ENCODE measurements at places on chromosomes 2 and 18. TPM values are rescaled to one million over a fixed set of nuclear protein-coding genes. Genes with fewer than 3 reads are reported as not detected.

The FAM124B gene
- 0.11 TPM for total RNA-seq

The TNFAIP6 gene
- total RNA-seq = 3.2 TPM

The PPIL3 gene
- total RNA-seq = 64.4 TPM

The CRYGD gene
- total RNA-seq = not detected

The SGPP2 gene
- 0.92 TPM for total RNA-seq

The BCL2 gene
- total RNA-seq = 2.2 TPM

The C1QL2 gene
- total RNA-seq = not detected

The FSHR gene
- not detected for total RNA-seq

The EDAR gene
- not detected for total RNA-seq

The ALKAL2 gene
- 1.8 TPM for total RNA-seq

The ABCB11 gene
- not detected for total RNA-seq

- DNase-seq = no peak
Measured at GRCh38 chr2:57084697-57085281, 901.0 kb downstream of the CCDC85A start.

GRCh38 chr2:233096006-233096405 lies 35.9 kb downstream of the INPP5D start:
- DNase-seq = no peak

GRCh38 chr2:24836206-24836605 lies 43.0 kb downstream of the CENPO start:
- DNase-seq = no peak

- DNase-seq = no peak
Measured at GRCh38 chr2:141411419-141411818, 719.4 kb downstream of the LRP1B start.

DNA sequence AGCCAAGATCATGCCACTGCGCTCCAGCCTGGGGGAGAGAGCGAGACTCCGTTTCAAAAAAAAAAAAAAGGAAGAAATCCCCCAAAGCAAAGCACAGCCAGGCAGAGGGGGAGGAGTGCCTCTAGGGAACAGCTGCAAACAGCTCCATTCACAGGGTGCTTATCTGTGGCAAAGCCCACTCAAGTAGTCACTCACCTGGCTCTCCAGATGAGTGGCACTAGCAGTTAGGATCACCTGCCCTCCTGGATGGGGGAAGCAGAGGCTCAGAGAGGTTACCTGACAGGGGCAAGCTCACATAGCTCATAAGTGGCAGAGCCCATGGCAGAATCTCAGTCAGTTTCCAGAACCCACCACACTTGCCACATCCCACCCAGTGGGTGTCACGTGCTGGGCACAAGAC lies 30.3 kb downstream of the TFCP2L1 start:
- no peak for DNase-seq

GRCh38 chr2:109591206-109591605 lies 22.6 kb downstream of the SEPTIN10 start:
- DNase-seq = no peak

DNA sequence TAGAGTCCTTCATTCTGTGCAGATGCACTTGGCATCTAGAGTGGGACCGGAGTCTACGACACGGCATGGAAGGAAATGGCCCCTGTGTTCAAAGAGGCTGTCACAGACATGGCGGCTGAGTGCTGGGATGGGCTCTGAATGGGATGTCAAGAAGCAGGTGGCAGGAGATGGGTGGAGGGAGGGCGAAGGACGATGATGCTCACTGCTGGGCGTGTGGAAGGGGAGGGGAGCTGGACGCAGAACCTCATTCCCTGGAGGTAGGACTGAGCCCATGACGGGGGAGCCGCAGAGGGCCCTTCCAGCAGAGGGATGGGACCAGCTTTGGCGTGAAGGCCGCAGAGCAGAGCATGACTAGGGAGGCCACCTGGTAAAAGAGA lies 18.8 kb upstream of the ALPI start:
- no peak for DNase-seq

DNA sequence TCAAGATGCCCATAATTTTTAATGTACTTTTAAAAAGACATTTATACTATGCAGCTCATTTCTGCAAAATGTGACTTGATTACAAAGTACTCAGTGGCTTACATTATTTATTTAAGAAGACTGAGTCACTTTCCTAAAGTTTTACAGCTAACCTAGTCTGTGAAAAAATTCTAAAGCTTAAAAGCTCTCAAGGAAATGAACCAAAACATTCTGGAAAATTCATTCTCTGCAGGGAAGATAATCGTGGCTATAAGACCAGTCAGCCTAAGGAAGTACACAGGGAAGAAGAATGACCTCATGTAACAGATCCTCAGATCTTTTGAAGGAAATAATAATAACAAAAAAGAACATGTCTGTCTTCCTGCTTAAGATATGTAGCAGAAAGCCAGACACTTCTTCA lies 232.1 kb upstream of the STK17B start:
- peak; percentile 48 for DNase-seq

GRCh38 chr2:24739354-24740025 lies 53.7 kb downstream of the PTRHD1 start:
- DNase-seq = no peak

GRCh38 chr2:192749611-192750200 lies 555.0 kb upstream of the TMEFF2 start:
- no peak for DNase-seq

DNA sequence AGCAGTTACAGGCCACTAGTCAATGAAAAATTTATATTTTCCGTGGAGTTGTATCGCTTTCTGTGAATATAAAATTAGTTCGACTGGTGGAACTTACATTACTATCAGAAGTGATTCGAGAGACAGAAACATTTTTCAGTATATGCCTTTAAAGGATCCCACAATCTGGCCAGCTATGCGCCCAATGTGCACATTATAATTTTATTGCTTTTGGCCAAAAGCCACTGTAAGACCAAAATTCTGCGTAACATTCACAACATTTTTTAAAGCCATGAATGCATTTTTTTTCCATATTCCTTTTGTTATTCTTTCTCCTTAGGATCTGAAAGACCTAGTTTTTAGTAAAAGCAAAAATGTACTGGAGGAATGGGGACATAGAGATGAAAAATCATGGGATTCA lies 131.0 kb upstream of the CHAC2 start:
- no peak for DNase-seq

DNA sequence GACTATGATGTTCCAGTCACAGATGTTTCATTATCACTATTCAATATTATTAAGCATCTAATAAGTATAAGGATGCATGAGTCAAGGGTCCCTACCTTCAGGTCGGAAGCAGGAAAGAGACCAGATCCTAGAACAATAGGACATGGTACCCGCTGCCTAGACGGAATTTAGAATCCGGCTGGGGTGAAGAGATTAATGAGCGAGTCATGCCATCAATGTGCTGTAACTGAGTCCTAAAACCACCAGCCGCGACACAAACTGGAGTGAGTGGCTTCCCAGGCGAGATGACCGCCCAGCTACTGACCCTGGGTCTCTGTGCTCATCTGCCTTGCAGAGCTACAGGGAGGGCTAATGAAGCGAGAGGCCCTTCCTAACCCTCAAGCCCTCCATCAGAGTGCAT lies 73.6 kb downstream of the DNMT3A start:
- DNase-seq = no peak

- no peak for DNase-seq
Measured at GRCh38 chr2:8049851-8050571, 631.8 kb upstream of the ID2 start.

GRCh38 chr2:75560768-75561565 lies at the start of gene EVA1A:
Gene EVA1A (minus strand): TSS chr2:75560939. CDS start chr2:75518140, 42,799 bp downstream.
- DNase-seq = peak; percentile 90

DNA sequence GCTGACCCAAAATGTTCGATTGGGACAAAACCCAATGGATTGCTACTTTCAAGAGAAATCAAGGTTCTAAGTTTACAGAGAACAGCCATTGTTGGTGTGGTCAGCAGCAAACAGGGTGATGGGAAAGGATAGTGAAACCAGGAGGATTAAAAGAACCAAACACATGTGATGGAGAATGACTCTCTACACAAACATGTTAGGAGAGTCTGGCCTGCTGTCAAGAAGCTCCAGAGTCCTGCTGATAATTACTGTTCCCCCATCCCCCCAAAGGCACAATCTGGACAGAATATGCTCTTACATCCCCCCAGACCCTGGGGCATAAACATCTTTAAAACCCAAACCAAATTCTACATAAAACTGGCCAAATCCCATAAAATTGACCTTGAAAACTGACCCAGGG lies 32.0 kb upstream of the ACYP2 start:
- no peak for DNase-seq

DNA sequence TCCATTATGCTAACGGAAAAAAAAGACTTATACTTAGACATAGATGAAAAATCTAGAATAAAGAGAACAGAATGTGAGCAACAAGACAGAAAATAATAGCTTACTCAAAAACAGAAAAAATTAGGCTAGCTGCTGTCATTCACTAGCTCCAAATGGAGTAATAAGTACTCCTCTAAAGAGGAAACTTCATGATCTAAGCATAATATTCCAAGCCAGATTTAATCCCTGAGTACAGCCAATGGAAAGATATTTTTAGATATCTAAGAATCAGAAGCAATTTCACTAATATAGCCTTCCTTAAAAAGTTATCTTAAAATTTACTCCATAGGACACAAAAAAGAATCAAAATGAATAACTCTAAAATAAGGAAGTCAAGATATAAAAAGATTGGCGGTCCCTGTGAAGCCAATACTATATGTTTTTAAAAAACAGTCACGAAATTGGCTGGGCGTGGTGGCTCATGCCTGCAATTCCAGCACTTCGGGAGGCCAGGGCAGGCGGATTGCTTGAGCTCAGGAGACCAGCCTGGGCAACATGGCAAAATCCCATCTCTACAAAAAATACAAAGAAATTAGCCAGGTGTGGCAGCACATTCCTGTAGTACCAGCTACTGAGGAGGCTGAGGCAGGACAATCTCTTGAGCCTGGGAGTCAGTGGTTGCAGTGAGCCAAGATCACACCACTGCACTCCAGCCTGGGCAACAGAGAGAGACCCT lies 123.2 kb upstream of the BCL2L11 start:
- DNase-seq = no peak

GRCh38 chr2:127567351-127567854 lies 31.9 kb downstream of the MYO7B start:
- no peak for DNase-seq

DNA sequence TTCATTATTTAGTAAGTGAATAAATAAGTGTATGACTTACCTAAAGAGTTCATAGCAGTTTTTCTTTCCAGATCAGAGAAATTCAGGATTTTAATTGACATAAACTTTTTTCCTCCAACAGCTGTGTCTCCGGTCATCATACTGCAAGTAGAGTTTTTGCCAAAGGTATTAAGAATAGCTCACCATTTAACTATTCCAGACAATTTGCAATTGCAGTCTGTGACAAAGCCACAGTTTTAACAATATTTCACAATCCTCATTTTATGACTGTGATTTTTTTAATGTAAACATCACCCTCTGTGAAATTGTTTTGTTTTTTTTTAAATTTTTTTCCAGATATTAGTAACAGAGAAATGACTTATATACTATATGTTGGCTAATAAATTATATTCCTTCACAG lies 199.1 kb downstream of the TRIB2 start:
- DNase-seq = no peak

GRCh38 chr2:114122930-114123329 lies 233.0 kb downstream of the ACTR3 start:
- DNase-seq = no peak

DNA sequence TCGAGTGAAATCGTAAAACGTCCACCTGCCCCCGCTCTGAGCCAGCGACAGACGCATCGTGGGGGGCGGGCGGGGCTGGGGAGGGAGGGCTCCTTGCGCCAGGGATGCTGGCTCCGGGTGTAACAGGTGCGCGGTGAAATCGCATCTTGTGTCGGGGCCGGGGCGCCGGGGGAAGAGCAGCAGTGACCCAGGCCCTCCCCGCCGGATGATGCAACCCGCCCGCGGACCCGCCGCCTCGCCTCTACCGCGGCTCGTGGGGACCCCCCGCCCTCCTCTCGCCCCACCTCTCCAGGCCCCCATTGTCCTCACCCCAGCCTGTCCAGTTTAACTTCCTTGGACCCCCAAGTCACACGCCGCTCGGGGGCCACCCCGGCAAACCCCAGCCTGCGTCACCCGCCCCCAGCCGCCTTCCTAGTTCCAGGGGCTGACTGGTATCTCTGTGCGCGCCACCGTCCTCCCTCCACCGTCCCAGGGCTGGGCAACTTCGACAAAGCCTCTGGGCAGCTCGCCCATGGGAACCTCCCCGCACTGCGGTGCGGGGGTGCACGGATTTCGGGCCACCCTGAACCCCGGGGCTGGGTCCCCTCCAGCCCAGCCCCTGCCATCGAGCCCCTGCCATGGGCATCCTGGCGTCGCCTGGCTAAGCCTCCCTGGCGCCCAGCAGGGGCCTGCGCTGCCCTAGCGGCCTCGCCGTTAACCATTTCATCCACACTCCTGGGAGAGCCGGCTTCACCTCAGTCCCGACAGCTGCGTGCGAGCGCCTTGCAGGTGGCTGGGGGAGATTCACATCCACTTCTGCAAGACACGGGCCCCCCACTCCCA lies 799 bp upstream of the KIF1A start:
- no peak for DNase-seq

DNA sequence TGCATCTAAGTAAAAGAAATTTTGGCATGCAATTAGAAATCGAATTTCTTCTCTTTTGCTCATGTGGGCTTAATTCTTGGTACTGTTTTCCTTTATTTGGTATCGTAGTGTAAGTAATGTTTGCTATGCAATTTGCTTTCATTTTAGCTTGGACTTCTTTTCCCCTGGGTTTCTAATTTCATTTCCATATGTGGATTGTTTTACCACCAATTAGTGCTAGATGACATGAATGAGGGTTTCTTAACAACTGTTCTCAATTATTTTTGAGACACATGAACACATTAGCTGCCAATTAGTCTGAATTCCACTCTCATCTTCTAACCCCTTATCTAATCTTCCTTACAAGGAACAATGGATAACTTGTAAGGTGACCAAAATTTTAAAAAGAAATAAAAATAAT lies 1047.2 kb upstream of the PIK3C3 start:
- no peak for DNase-seq

GRCh38 chr2:207044379-207045362 lies 105.4 kb downstream of the CPO start:
- DNase-seq = no peak

DNA sequence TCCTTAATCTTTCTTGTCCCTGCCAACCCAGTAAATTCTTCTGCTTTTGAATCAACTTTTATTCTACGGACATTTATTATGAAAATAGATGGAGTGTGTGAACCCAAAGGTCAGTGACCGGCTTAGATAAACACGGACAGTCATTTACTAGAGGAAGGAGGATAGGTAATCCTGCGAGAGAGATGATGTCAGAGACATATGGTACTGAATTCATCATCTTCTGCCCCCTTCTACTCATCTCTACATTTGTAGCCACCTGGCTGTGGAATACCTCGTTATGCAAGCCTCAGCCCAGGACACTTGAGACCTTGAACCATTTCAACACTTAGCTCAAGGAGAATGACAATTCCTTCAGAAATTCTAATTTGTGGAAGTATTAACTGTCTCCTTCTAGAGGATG lies 443.6 kb downstream of the TDRD15 start:
- DNase-seq = no peak

DNA sequence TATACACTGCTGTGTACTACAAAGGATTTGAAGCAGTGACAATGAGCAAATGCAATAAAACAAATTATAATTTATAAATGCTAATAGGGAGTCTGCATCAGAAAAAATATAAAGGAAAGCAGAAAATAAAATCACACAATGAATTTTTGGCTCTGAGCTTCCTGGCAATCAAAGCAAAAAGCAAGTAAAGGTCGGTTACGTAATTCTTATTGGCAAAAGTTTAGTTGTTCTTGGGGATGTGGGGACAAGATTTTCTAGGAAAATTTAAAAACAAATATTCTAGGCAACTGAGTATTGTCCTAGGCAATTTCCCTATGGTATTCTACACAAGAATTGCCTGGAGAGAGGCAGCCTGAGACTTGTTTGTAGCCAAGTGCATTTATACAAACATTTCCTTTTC lies 1.8 kb downstream of the ORC2 start:
- DNase-seq = no peak

- DNase-seq = no peak
Measured at GRCh38 chr2:218033590-218034496, 31.0 kb upstream of the TNS1 start.

Measured in Daoy (cell line).